ENCODE measurements at places on chromosomes 7 and 10.

GRCh38 chr10:95234951-95235350, 40.9 kb downstream of the ACSM6 start:
- DNase-seq, result no peak

DNA sequence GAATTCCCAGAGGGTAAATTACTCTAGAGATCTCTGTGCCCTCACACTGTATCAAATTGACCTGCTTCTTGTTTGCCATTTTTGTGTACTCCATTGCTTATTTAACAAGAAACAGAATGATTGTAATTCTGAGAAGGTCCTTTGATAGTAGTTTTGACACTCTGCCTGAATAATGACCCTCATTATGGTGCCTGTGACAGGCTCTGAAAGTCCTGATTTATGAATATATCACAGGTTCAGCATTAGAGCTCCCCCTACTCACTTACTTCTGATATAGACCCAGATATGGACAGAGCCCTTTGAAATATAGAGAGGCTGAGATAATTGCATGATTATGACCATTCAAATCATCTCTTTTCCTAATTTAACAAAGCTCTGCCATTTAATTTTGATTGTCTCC, 465.2 kb downstream of the MDFIC start:
- DNase-seq, result no peak

- DNase-seq, result no peak
These were observed 58.9 kb downstream of the HIPK2 start for GRCh38 chr7:139718859-139719258.

DNA sequence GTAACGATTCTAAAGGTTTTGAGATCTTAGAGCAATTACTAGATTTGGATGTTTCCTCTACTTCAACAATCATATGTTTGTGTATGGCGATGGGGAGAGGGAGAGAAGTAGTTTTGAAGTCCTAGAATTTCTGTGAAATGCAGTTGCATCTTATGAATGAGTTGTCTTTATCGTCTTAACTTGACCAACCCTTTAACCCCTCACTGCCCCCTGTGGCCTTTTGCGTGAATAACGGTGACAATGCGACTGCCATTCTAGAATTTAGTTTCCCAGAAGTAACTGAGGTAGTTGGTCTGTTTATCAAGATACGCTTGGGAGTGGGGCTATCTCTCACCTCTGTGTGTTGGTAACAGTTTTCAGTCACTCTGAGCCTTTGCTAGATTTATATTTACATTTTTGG, 204.6 kb downstream of the HDAC9 start:
- DNase-seq, result no peak

- DNase-seq, result no peak
These were observed 73.2 kb upstream of the KLF6 start for GRCh38 chr10:3858051-3858845.

GRCh38 chr10:69005704-69006485, 17.3 kb downstream of the KIFBP start:
- no peak for DNase-seq

- DNase-seq, result no peak
These were observed 47.5 kb downstream of the RNF133 start for GRCh38 chr7:122651451-122651850.

DNA sequence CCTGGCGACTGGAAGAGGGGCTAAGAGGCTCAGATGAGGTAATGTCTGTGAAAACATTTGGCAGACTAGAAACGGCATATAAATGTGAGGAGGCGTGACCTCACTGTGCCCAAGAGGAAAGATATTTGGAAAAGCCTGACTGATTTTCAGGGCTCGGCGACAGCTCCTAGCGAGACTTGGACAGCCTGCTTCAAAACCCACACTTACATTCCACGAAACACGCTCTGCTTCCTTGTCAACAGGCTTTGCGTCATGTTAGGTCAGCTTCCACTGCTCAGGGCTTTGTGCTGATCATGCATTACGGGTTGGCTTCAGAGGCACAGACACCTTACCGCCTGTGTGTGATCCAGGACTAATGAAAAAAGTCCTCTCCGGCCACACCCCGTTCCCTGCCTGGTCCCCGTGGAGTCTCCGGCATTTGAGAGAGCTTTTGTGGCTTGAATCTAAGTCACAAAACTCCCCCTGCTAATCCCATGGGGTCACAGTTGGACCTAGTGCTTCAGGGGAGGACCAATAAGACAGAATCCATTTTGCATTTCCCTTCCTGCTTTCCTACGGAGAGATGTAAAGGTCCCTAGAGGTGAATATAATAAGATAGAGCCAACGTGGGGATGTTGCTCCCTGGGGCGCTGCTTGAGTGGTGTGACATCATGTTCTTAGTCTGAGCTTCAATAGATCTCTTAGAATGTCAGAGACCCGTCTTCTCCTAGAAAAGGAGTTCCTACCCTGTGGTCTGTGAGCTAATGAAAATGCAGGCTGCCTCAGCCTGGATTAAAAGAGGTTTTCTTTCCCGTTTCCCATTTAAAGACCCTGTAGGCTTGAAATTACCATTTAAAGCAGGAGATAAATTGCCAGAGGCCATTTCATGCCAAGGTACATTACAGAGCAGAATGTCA, 25.5 kb downstream of the FGFBP3 start:
- DNase-seq, result no peak

- no peak for DNase-seq
These were observed 29.8 kb upstream of the PPP2R2D start for GRCh38 chr10:131870831-131871672.

- no peak for DNase-seq
These were observed 45.1 kb downstream of the AMZ1 start for GRCh38 chr7:2732959-2733584.

Measured in GM13976 (cell line).